Heart left ventricle (tissue), 16 donors: ENCODE measurements at places on chromosomes 6 and 20.
A peak's percentile ranks its signal among the peaks of the same experiment; 100 is the strongest.

DNA sequence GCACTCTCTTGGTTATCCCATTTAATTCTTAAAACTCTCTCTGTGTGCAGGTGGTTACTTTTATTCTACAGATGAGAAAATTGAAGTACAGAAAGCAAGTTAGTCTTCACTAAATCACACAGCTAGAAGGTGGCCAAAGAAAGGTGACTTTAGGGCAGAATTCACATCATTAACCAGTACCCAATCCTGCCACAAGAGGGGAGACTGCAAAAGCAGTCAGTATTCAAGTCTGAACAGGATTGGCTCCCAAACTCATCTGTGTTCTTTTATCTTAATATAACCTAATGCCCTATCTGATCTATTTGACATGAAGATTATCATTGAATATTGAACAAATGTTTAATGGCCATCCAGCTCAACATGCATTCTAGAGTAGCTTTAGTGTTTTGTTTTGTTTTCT is 225.3 kb upstream of the FAM83B start:
- no peak for DNase-seq
- H3K4me3 ChIP-seq, result no peak overlapping the region
- no peaks in the 10 kb centered on the region for H3K4me1 ChIP-seq
- H3K27ac ChIP-seq, result no peak overlapping the region

DNA sequence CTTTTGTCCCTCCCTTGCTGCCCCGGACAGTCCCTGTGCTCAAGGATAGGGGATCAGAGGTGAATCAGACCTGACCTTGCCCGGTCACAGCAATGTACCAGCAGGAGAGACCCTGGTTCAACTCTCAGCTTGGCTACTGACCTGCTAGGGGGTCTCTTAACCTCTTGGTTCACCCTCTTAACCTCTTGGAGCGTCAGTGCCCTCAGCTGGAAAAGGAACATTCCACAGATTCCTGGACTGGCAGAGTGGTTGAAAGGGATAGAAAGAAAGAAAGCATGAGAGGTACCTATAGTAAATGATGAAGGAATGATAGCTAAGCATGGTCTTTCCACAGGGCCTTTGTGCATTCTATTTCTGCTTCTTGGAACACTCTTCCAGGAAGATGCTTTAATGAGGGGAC is 25.2 kb downstream of the SNAI1 start:
- H3K27me3 ChIP-seq, result no peaks in the 10 kb centered on the region
- no peak for DNase-seq
- H3K36me3 ChIP-seq, result no peaks in the 10 kb centered on the region

- no peak for DNase-seq
- H3K27ac ChIP-seq, result no peak overlapping the region
- H3K4me3 ChIP-seq, result no peak overlapping the region
- H3K27me3 ChIP-seq, result no peaks in the 10 kb centered on the region
- H3K36me3 ChIP-seq, result no peaks in the 10 kb centered on the region
- H3K4me1 ChIP-seq, result no peaks in the 10 kb centered on the region
These were observed 28.2 kb upstream of the CNKSR3 start for GRCh38 chr6:154538640-154539191.

DNA sequence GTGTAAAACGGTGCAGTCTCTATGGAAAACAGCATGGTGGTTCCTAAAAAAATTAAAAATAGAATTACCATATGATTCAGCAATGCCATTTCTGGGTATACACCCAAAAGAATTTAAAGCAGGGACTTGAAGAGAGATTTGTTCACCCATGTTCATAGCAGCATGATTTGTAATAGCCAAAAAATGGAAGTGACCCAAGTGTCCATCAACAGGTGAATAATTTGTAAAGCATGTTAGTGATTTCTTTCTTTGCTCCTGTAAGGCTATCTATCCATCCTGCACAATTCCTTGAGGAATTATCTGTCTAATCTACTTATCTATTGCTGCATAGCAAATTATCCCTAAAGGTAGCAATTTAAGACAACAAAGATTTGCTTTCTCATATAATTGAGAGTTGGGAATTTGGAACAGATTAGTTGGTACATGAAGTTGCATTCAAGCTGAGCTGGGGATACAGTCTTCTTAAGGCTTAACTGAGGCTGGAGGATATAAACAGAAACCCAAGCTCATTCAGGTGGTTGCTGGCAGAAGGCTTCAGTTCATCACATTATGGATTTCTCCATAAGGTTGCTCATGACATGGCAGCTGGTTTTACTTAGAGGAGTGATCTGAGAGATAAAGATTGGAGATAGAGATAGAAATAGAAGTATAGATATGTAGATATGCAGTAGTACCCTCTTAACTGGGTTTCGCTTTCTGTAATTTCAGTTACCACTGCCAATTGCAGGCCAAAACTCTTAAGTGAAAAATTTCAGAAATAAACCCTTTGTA is 62.0 kb downstream of the IL22RA2 start:
- H3K4me1 ChIP-seq, result peaks cover 4% of the 10 kb centered on the region
- no peak overlapping the region for H3K27ac ChIP-seq
- DNase-seq, result no peak
- H3K36me3 ChIP-seq, result no peaks in the 10 kb centered on the region

DNA sequence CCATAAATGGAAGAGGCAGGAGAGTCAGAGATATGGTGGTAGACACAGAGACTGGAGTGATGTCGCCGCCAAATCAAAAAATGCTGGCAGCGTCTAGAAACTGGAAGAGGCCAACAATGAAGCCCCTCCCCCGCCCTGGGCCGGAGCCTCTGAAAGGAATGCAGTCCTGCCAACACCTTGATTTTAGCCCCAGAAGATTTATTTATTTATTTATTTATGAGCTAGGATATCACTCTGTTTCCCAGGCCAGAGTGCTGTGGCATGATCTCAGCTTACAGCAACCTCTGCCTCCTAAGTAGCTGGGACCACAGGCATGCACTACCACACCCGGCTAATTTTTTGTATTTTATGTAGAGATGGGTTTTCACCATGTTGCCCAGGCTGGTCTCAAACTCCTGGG is 82.6 kb upstream of the CCDC167 start:
- no peak overlapping the region for H3K27ac ChIP-seq
- no peaks in the 10 kb centered on the region for H3K27me3 ChIP-seq
- H3K36me3 ChIP-seq, result no peaks in the 10 kb centered on the region
- no peak overlapping the region for H3K4me3 ChIP-seq

DNA sequence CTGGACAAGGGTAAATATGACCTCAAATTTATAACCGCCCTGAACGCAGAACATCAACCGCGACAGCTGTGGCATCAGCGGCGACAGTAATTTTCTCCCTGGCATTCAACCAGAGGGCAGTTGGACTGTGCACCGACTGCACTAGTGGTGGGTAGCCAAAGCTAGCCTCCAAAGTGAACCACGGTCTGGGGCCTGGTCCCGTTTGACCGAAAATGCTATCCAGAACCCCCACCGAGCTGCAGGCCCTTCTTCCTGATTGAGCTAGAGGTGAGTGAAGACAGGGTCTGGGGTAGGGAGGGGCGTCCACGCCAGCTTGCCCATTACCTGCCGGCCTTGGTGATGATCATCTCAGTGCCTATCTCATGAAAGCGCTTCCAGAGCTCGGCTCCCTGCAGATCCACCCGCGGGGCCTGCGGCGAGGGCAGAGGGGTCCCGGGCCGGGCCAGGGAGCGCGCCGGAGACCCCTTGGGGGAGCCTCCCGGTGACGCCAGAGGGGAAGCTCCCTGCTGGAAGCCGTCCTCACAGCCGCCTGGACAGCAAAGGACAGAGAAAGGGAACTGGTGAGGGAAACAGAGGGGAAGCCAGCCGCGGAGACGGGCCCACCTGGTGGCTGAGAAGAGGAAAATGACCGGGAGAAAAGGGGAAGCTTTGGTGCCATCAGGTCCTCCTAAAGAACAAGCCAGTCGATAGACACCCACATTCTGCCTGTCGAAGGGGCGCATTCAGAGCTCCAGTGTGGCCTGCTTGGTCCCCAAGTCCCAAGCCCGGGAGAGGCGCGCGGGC is 2.0 kb downstream of the TBX18 start:
- peak overlapping the region; percentile 75 for H3K4me3 ChIP-seq
- DNase-seq, result no peak
- peaks cover 53% of the 10 kb centered on the region for H3K27me3 ChIP-seq
- no peaks in the 10 kb centered on the region for H3K36me3 ChIP-seq

- no peak overlapping the region for H3K27ac ChIP-seq
- no peaks in the 10 kb centered on the region for H3K4me1 ChIP-seq
- H3K36me3 ChIP-seq, result no peaks in the 10 kb centered on the region
- no peaks in the 10 kb centered on the region for H3K27me3 ChIP-seq
- DNase-seq, result no peak
These were observed 98.5 kb upstream of the ZFP64 start for GRCh38 chr20:52289956-52290565.

DNA sequence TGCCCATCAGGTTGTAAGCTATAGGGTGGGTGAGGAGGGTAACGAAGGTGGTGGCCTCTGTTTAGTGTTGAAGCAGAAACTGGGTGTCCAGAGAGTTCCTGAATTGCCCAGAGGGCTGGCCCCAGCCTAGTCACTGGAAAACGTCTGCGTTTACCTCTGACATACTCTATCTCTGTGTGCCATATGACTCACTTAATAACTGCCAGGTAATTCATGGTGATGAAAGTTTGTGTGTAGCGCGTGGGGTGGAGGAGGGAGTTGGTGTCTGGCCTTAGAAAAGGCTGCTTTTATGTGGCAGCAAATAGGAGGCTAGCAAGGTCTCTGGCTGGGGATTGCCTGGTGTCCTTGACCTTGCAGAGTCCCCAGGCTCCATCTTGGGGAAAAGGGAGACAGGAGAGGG is 47.3 kb downstream of the SLC35D3 start:
- no peaks in the 10 kb centered on the region for H3K27me3 ChIP-seq
- peak overlapping the region; percentile 67 for H3K27ac ChIP-seq
- DNase-seq, result peak; percentile 44
- H3K4me3 ChIP-seq, result no peak overlapping the region
- no peaks in the 10 kb centered on the region for H3K4me1 ChIP-seq

DNA sequence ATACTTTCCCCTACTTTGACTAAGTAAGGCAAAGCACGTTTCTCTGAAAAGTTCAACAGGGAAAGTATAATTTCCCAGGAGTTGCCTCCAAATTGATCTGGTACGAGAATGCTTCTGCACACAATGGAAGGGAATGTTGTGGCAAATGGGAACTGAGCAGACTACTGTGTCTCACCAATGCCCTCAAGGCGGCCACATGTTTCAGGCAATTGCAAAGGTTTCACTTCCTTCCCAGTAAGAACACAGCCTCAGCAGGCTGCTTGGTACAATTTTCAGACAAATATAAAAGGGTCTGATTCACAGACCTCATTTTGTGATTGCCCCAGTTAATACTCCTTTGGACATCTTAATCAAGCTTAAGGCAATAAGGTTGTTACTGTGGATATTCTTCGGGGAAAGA is 71.2 kb downstream of the KIAA0319 start:
- no peak overlapping the region for H3K4me3 ChIP-seq
- no peak overlapping the region for H3K27ac ChIP-seq
- no peaks in the 10 kb centered on the region for H3K36me3 ChIP-seq
- H3K4me1 ChIP-seq, result no peaks in the 10 kb centered on the region

DNA sequence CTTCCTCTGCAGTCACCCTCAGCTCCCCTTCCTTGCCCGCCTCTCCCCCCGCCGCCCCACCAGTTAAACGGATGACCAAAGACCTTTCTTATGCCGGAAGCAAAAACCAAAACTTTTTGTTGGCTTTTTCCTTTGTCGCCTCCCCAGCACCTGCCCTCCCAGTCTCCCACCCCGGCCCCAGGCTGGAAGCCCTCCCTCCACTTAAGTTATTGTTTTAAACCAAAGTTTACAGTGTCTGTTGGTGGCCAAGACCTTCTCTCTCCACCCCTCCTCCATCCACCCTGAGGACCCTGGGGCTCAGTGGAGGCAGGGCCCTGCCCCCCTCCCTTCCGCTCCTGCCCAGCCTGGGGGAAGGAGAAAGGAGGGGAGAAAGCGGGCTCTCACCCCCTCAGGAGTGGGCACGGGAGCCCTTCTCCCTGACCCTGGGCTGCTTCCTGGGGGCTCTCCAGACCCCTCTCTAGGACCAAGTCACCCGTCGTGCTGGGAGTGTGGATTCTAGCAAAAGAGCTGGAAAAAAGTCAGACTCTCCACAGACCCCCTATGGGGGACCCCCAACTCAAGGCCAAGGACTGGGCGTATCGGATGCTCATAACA is 38.3 kb upstream of the MDFI start:
- H3K4me1 ChIP-seq, result peaks cover 8% of the 10 kb centered on the region
- DNase-seq, result peak; percentile 43
- peaks cover 30% of the 10 kb centered on the region for H3K36me3 ChIP-seq

- H3K27ac ChIP-seq, result no peak overlapping the region
- H3K27me3 ChIP-seq, result no peaks in the 10 kb centered on the region
- no peaks in the 10 kb centered on the region for H3K36me3 ChIP-seq
These were observed 225.5 kb downstream of the TAF4 start for GRCh38 chr20:61839912-61840778.

DNA sequence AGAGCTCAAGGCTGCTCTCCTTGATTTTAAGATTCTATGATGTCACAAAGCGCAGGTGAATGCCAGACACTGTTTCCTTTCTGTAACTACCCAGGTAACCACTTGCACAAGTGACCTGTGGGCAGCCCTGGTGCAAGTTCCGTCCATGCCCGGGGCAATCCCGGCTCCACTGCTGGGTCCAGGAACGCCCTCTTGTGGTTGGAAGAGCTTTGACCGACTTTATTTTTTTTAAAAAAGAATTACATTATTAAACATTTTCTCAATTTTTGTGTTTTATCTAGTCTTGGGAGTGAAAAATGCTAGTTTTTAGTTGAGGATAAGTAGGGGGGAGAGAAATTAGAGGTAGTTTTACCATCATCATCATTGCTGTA is 695.2 kb downstream of the QKI start:
- H3K27me3 ChIP-seq, result no peaks in the 10 kb centered on the region
- H3K27ac ChIP-seq, result peak overlapping the region; percentile 96
- H3K4me3 ChIP-seq, result peak overlapping the region; percentile 30
- H3K36me3 ChIP-seq, result no peaks in the 10 kb centered on the region
